ENCODE measurements at places on chromosomes 1 and 21.

GRCh38 chr1:207831517-207832327 is 79.2 kb downstream of the CD34 start:
- DNase-seq = no peak

DNA sequence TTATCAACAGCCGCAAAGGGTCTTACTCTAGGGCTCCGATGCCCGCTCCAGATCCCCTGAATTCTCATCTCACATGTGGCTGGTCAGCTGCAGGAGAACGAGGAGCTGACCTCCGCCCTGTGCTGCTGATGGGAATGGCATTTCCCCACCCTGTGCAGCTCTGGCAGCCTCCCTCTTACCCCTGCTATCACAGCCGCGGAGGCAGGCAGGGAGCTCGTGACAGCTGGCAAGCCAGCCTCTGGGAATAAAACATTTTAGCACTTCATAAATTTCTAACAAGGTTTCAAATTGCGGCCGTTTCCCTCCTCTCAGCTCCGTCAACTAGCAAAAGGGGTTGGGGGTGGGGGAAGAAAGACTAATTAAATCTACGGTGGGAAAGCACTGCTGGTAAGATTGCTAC is 81.1 kb downstream of the DSCAM start:
- peak; percentile 89 for DNase-seq

GRCh38 chr1:227428803-227429202 is 110.5 kb upstream of the CDC42BPA start:
- no peak for DNase-seq

DNA sequence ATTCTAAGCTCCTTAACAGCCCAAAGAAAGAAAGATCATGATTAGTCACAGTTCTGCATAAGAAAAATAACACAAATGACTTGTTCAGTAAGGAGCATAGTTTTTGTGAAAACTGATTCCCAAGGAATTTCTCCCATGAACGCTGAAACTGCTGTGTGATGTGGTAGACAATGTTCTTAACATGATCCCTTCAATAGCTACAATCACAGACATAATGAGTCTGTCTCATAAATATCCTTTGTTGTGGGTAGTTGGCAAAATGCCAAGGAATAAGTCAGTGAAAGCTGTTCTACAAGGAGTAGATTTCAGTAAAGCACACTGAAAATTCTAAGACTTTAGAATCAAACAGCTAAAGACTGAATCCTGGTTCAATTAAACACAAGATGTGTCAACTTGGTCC is 404.8 kb downstream of the HLX start:
- peak; percentile 33 for DNase-seq

DNA sequence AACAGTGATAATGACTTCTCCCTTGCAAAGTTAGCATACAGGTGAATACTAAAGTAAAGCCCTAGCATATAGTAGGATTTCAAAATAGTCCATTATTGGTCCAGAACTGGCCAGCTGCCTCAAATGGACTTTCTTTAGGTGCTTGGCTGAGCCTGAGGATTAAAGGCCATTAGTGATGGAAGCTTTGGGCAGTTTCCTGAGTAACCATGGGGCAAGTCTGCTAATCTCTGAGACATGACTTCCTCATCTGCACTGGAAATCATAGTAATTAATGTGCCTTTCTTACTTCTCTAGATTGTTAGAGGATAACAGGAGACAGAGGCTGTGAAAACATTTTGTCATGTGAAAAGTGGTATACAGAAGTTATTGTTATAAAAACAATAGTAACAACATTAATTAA is 156.5 kb upstream of the UBE2U start:
- DNase-seq = no peak

GRCh38 chr1:31591425-31592093 is 15.2 kb downstream of the TINAGL1 start:
- DNase-seq = no peak

- no peak for DNase-seq
Measured at GRCh38 chr1:37009521-37009920, 24.8 kb downstream of the GRIK3 start.

DNA sequence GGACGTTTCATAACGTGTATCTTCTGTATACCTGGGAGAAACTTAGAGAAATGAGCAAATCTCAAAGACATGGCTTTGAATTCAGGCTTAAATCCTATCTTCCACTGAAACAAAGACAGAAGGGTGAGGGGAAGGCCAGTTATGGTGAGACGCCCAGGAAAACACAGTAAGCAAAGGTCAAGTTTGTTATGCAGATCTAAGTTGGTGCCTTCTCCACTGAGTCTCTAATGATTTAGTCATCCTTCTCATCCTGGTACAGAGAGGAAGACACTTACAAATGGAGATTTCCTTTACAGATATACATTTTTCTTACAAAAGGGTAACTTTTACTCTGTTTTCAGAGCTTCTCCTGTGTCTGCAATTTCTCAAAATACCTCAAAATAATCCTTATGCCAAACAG is 64.4 kb downstream of the MAP3K7CL start:
- no peak for DNase-seq

DNA sequence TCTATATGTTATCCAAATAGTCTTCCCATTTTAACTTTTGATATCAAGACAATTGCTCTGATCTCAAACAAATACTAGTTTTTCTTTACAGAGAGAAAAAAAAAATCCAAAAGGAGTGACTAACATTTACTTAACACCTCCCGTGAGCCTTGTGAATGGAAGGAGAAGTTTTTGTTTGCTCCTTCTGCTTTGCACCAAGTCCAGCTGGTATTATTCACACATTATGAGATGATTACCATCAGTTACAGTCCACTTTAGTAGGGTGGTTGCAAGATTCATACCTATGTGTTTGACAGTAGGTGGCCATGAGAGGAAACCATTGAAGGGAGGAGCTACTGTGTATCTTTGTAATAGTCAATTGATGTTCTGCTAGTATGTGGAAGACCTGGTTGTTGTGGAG is 443.4 kb upstream of the ZP4 start:
- no peak for DNase-seq

- DNase-seq = no peak
Measured at GRCh38 chr1:6823793-6824192, 38.5 kb downstream of the CAMTA1 start.

GRCh38 chr1:196377811-196378210 is 230.4 kb downstream of the KCNT2 start:
- DNase-seq = no peak

GRCh38 chr1:77539519-77540142 is 142.8 kb downstream of the ZZZ3 start:
- no peak for DNase-seq

GRCh38 chr1:99641558-99641957 is 4.4 kb upstream of the PALMD start:
- no peak for DNase-seq

- no peak for DNase-seq
Measured at GRCh38 chr1:244496186-244496585, 35.1 kb downstream of the CATSPERE start.

DNA sequence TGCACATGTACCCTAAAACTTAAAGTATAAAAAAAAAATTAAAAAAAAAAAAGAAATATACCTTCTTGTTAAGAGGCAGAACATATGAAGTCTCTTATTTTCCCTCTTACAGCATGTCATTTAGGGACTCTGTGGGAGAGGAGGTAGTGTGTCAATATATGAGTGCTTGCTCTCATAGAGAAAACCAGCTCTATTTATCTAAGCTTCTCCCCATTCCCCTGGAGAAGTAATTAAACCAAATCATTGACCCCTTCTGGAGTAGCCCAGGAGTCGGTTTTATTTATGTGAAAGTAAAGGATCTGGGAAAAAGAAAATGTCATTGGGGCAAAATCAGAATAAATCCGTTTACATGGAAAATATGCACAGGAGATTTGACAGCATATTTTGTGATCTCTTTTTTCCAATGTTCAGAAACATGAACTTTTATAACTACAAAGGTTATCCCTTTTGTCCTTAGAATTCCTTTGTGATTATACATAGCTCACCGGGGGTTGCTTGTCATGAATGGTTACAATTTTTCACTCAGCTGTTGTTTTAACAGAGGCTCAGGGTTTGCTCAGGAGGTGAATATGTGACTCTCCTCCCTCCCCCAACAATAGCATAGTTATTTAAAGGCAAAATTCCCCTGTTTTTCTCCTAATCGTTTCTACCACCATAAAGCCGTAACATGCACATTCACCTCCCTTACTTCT is 114.5 kb upstream of the C1orf21 start:
- DNase-seq = no peak

DNA sequence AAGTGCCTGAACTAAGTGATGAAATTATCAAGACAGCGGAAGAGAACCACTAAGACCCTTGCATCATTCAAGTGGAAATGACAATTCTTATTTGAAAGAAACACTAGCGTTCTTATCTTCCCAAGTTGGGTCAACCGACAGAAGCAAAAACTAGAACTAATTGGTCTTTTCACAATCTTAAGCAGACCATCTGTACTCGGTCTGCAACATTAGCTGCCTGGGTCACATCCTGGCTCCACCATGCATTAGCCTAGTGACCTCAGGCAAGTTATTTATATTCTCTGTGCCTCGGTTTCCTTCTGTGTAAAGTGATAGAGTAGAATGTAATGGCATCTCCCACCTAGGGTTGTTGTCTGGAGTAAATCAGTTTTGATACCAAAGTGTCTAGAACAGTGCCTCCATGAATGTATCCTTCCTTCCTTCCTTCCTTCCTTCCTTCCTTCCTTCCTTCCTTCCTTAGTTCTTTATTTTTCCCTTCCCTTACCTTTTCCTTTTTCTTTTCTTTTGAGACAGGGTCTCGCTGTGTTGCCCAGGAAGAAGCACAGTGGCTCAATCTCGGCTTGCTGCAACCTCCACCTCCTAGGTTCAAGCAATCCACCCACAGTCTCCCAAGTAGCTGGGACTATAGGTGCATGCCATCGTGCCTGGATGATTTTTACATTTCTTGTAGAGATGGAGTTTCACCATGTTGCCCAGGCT is 6.0 kb downstream of the COLGALT2 start:
- no peak for DNase-seq

- DNase-seq = no peak
Measured at GRCh38 chr1:211114446-211114845, 19.5 kb downstream of the KCNH1 start.

DNA sequence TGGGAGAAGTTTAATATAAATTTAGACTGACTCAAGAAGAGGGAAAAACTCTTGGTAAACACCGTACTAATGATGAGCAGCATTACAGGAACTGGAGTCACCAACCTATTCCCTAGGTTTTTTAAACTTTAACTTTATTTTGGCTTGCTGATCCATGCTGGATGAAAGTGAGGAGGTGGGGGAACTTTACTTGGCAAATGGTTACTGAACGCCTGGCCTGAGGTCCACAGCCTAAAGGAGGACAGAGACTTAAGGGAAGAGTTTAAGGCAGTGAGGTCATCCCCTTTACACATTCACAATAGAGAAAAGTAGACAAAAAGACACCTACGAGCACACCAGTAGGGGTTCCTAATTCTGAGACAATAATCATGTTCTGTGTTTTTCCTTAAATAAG is 25.6 kb upstream of the A3GALT2 start:
- DNase-seq = no peak

DNA sequence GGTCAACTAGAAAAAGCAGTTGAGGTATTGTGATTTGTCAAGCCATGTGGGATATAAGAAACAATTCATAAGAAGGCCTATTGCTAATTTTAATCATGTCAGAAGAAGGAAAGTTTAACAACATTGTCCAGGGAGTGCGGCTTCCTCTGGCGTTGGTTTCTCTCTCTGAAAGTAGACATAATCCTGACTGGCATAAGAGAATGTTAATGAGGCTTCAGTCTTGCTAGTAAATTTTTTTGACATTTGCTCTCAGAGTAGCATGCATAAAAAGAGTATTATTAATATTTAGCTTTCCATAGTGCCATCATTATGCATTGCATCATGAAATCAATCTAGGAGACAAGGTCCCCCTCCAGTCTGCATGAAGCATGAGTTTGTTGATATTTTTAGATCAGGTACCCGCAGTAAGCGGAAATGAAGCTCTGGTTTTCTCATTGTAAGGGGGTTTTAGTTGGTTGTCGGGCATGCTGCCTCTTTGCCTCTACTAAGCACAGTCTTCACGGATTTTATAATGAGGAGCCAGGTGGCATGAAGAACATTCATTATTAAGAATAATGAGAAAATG is 12.8 kb upstream of the PRDM2 start:
- no peak for DNase-seq

- no peak for DNase-seq
Measured at GRCh38 chr21:42964546-42965210, 9.7 kb upstream of the PKNOX1 start.

- DNase-seq = no peak
Measured at GRCh38 chr1:24768873-24769605, 23.8 kb downstream of the CLIC4 start.

GRCh38 chr1:16371725-16372124 is 4.7 kb downstream of the SZRD1 start:
- no peak for DNase-seq

DNA sequence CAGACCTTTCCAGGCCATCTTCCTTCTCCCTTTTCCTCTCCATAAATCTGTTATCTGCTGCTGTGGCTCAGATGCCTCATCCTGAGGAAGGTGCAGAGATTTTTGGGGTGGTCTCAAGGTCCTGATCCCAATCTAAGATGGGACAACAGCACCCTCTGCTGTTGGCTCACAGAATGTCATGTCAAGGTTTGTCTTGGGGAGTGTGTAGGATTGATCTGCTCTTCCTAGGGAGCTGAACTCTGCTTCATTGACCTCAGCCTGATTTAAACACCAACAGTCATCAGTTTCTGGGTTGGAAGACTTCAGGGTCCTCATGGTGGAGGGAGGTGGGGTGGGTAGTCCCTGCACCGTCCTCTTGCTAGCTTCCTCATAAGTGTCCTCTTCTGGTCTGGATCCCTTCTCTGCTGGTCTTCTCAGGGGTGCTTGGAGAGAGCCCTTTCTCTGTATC is 62.8 kb upstream of the LAX1 start:
- DNase-seq = no peak

DNA sequence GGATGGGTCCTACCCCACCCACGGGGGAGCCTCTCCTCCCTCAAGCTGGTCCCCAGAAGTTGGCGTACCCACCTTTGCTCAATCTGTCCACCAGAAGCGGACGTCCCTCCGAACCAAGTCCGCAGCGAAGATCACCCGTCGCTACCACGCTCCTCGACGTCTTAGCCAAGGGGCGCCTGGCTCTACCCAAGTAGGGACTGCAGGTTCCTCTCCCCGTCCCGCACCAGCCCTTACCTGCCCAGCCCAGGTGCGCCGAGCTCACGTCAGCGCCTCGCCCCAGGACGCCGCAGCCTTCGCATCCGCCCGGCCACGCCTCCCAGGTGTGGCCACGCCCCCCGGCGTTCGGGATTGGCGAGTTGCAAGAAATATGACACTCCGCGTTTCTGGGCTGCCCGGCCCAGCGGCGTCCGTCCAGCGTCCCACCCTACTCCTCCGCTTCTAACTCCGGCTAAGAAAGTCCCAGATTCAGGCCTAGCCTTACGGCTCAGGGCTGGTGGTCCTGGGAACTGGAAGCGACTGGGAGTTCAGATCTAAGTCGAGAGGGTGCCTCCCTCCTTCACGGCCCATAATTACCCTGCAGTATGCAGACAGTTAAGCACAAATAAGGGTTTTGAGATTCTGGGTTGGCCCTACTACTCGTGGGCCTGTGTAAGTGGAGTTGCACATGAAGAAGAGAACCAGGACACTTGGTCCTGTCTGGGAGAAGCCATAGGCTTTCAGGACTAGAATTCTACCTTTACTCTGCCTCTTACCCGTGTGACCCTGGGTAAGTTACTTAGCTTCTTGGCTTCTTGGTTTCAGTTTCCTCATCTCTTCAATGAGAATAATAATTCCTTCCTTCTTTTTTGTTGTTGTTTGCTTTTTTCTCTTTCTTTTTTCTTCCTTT is at the start of gene IRF6:
Gene IRF6 (minus strand): TSS at position 268 of the 886 bp plus-strand sequence. CDS start 4,729 bp downstream, outside the sequence.
- peak; percentile 82 for DNase-seq

Measured in NCI-H1436 treated with DMSO at 0.1 percent for 48 hours (cell line).